Esophagus muscularis mucosa (tissue), 4 donors: ENCODE measurements at places on chromosomes 16 and 17. TPM values are rescaled to one million over a fixed set of nuclear protein-coding genes. Genes with fewer than 3 reads are reported as not detected.

- no peak for DNase-seq
These were observed 29.1 kb downstream of the PPM1D start for GRCh38 chr17:60629120-60629519.

- no peak for DNase-seq
These were observed 631 bp downstream of the TBL3 start for GRCh38 chr16:1972490-1972877.

DNA sequence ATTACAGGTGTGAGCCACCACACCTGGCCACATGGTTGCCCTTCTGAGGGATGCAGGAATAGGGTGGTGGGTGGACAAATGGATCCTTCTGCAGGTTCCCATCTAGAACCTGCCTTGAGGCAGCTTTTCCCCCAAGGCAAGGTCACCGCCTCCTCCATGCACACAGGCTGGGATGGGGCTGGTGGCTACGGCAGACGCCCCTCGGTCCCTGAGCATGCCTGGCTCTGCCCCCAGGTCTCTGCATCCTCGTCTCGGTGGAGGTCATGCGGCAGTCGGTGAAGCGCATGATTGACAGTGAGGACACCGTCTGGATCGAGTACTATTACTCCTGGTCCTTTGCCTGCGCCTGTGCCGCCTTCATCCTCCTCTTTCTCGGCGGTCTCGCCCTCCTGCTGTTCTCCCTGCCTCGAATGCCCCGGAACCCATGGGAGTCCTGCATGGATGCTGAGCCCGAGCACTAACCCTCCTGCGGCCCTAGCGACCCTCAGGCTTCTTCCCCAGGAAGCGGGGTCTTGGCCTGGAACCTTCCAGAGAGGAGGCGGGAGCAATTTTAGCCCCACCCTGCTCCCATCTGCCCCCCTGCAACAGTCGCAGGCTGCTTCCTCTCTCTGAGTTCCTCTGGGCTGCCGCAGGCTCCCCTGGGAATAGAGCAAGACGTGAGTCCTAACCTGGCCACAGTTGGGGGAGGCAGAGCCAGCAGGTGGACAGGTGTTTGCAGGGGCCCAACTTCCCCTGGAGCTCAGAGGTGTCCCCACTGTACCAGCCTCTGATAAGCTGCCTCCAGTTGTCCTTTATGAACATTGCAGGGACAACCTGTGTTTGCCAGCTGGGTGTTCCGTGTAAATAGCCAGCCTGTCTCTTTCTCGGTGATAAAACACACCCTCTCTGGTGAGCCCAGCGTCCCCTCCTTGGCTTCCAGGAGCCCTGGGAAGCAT is 11.7 kb downstream of the CACNG1 start:
- DNase-seq = peak; percentile 87

SERPINF2 gene
- total RNA-seq = 3.7 TPM

KCTD2 gene
- 20.3 TPM for total RNA-seq
